ENCODE measurements at places on chromosomes 2 and 18.

GRCh38 chr2:88058191-88058590 lies 2.6 kb upstream of the KRCC1 start:
- DNase-seq = no peak

DNA sequence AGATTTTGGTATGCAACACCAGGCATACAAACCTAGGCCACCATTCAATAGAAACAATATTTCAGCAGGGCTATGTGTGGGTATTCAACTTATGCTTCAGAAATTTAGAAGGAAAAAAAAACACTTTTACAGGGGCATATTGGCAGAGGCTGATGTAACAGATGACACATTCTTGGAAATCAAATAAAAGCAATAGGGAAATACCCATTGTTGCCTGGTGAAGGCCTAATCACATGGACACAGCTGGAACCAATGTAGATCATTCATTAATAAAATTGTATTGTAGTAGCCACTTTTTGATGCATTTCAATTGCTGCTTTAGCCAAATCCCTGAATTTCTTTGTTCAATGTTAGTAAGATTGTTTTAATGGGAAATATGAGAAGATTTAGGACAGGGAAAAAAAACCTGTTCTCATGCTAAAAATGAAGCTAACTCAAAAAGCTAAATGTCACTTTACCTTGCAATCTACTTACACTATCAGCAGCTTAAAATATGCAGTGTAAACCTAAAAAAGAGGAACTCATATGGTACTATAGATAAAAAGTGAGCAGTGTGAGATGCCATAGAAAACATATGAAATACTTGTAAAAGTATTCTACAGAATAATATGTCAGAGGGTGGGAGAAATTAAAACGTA lies 289.4 kb downstream of the ZEB2 start:
- DNase-seq = no peak

DNA sequence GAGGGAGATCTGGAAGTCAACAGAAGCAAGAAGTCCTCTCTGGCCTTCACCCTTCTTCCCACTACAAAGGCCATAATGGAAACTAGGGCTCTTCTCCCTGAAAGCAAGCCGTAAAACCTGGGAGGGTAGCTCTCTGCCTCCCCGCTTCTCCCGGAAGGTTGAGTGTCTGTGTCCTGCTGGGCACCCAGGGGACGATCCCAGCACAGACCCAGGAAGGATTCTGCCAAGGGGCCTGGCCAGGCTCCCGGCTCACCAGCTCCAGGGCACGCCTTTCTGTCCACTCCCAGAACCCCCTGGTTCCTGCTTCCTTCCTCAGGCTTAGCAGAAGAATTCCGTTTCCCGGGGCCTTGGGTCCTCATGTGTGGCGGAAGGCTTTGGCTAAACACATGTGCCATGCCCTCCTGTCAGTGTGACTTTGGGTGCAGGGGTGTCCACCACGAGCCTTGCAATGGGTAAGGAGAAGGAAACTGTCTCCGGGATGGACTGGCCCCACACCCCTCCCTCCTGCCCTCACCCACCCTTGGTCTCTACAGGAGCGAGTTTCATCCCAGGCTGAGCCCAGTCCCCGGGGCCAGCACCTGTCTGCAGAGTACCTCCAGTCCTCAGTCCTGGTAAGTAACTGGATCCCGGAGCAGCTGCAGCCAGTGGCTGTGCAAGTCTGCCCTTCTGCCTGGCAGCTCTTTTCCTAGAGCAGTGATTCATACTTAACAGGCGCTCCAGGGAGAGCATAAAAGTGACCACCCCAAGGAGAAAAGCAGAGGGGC lies 135.8 kb downstream of the TPO start:
- DNase-seq = no peak

- DNase-seq = no peak
Observed at GRCh38 chr2:237251986-237252385, 162.0 kb downstream of the COL6A3 start.

DNA sequence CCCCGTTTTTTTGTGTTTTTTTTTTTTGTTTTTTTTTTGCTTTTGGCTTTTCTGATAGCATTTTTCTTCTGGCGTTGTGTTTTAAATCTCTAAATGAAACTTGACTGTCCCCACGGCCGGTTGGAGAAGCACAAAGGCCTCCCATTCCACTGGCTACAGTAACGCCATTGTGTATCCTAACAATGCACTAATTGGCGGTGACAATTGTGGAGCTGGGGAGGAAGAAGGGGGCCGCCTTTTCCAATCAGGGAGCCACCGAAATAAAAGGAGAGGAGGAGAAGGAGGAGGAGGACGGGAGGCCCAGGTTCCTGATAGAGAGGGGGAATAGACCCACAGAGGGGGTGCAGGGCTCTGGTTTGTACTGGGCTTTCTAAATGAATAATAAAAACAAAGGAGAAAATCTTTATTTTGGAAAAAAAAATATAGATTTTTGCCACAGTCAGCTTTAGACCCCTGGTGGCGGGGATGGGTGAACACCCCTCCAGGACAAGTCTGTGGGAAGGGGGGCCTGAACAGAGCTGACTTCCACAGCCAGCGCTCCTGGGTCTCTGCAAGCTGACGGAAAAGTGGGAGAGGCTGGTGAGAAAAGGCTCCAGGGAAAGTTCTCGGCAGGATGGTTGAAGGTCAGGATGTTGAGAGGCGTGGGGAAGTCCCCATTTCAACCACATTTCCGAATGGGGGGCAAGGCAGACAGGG lies 43.7 kb upstream of the FZD5 start:
- no peak for DNase-seq

DNA sequence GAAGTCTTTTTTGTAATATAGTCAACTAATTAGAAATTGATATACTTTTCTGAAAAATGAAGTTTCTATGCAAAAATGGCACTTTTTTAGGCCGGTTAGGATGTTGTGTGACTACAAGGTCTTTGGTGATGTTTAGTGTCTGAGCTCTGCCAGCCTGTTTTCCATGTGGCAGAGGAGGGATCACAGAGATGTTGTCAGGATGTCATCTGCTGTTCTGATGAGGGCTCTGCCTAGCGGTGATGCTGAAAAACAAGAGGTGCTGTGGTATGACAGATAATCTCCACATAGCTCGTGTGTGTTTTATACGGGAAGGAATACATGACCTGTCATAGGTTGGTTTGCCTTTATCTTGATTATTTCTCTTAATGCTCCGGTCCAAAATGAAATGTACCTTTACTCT lies 12.0 kb upstream of the IAH1 start:
- no peak for DNase-seq

DNA sequence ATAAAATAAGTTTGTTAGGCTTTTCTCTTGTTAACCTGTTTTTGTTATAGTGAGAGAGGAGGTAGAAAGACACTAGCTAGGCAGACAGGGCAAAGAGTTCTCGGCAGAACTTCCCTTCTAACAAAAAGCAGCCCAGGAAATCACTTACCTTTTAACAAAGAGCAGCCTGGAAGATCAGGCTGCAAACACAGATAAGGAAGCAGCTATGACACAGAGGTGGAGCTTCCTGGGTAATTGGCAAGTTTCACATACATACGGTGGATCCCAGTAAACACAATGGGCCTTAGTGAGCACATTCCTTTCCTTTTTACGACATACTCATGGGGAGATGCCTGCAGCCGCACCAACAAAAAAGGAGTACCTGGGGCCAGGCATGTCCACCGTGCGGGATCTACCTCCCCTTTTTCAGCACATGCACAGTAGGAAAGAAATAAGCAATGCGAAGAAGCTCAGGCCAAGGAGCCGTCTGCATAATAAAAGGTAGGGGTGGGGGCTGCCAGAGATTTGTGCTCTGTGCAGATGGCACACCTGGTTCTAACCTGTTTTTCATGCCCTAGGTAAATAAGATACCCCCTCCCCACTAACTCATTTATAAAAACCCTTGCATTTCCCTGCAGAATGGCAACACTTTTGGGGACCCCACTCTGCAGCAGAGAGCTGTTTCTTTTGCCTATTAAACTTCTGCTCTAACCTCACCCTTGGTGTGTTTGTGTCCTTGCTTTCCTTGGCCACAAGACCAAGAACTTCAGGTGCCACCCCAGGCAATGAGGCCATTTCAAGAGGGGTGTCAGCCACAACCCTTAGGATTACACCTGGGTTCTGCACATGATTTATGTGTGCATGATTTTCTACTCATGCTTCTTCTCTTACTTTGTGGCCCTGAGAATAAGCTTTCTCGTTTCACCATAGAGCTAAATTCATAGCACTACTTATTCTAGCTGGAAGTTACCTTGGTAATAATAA lies 26.5 kb downstream of the MDH1 start:
- DNase-seq = no peak

GRCh38 chr2:240997856-240998705 lies at the start of gene SNED1:
TSS of gene SNED1 (plus strand) at chr2:240998618. CDS start at chr2:240998838, 220 bp downstream.
- DNase-seq = peak; percentile 62

- DNase-seq = no peak
Observed at GRCh38 chr2:199770716-199771115, 80.3 kb downstream of the FTCDNL1 start.

DNA sequence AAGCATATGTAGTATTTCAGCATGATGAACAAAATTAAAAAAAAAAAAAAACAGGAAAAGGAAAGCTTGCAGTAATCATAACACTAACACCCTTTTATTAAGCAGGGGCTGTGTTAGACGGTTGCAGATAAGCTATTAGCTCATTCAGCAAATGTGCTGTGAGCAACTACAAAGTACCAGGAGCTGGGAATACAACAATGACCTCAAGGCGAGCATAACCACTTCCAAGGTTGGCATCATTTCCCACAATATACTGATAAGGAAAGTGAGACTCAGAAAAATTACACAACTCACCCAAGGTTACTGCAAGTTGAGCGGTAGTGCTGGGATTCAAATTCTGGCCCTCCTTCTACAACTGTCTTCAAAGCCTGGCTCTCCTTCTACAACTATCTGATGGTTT lies 38.2 kb upstream of the ACTR3 start:
- DNase-seq = no peak

GRCh38 chr2:67476809-67477790 lies 80.0 kb downstream of the ETAA1 start:
- DNase-seq = no peak
